Tongue (tissue), 3 donors: ENCODE measurements at places on chromosomes 5 and 9. TPM values are rescaled to one million over a fixed set of nuclear protein-coding genes. Genes with fewer than 3 reads are reported as not detected.
A peak's percentile ranks its signal among the peaks of the same experiment; 100 is the strongest.

- no peak for DNase-seq
Observed at GRCh38 chr9:69195668-69196067, 21.6 kb downstream of the TJP2 start.

GRCh38 chr5:588406-588995, 23.6 kb upstream of the CEP72 start:
- no peak for DNase-seq

GRCh38 chr5:135341016-135341666, 57.9 kb downstream of the MACROH2A1 start:
- no peak for DNase-seq

- DNase-seq: peak; percentile 28
Observed at GRCh38 chr5:6632324-6632887, 438 bp downstream of the NSUN2 start.

- DNase-seq: peak; percentile 70
Observed at GRCh38 chr5:54480296-54480695, 24.8 kb downstream of the HSPB3 start.

- DNase-seq: no peak
Observed at GRCh38 chr5:6707852-6708251, 5.4 kb upstream of the TENT4A start.

- DNase-seq: no peak
Observed at GRCh38 chr5:116420540-116420939, 154.1 kb downstream of the SEMA6A start.

- no peak for DNase-seq
Observed at GRCh38 chr9:81680006-81680405, 9.3 kb downstream of the TLE1 start.

The SPINK5 gene
- 31.5 TPM for total RNA-seq

- DNase-seq: no peak
Observed at GRCh38 chr5:54171645-54172384, 138.6 kb downstream of the ARL15 start.

DNA sequence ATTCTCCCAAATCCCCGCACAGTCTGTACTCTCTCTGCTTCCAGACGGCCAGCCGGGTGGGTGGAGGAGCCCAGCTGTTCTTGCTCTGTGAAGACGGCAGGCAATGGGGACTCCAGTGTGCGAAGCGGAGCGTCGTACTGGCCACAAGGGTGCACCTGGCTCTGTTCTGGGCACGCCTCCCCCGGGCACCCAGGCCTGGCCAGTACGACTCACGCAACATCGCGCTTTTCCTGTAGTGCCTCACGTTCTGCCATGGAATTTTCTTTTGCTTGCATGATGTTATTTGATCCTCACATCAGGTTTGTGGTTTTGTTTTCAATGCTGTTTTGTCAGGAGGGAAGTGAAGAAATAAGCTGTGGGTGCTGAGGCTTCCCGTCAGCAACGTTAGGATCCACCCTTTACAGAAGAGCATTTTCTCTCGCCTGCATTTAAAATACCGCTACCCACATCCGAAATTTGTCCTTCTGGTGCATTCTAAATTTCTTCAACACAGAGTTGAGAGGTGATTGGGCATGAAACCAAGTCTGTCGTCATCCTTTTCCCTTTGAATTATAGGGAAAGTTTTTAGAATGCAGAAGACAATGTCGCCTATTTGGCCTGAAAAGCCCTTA, 311.7 kb downstream of the TRIM36 start:
- DNase-seq: peak; percentile 70

DNA sequence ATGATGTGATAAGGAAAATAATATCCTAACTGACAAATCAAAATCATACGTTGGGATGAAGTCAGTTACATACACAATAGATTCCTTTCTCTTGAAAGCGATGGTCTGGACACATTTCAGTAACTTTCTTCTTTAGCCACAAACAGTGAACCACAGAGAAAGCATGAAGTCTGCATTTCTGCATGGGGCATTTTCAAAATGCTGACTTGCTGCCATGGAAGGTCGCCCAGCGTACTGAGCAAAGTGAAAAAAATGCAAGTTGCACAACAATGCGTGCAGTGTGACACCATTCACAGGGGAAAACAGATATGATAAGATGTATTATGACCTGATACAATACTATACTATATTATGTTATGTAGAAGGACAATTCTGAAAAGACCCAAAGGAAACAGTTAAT, 146.3 kb downstream of the SNX18 start:
- peak; percentile 35 for DNase-seq

The UGT3A2 gene
- 0.21 TPM for total RNA-seq

GRCh38 chr9:106713206-106713605, 149.8 kb upstream of the ZNF462 start:
- no peak for DNase-seq

GRCh38 chr9:86516564-86516963, 162.4 kb upstream of the TUT7 start:
- DNase-seq: no peak

DNA sequence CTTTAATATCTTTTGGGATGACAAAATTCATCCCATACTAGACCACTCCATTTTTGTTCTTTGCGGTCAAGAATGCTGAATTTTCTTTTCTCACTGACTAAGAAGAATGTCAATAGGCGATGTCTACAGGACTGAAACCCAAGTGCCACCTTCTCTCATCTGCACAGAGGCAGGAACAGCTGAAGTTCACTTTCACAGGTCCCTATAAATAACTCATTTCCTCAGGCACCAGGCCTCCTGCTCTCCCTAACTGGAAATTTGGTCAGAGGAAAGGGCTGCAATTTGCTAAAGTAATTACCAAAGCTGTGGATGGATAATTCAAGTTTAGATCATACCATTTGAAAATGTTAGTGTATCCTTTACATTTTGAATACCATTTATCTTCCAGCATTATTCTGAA, 142.9 kb downstream of the DIRAS2 start:
- DNase-seq: peak; percentile 21

The SPATA31C1 gene
- total RNA-seq: 0.21 TPM

GRCh38 chr5:117587111-117587510, 1012.5 kb upstream of the SEMA6A start:
- no peak for DNase-seq

The IL17B gene
- total RNA-seq: 56.1 TPM

The HTR4 gene
- total RNA-seq: not detected

The NUTM2F gene
- not detected for total RNA-seq

DNA sequence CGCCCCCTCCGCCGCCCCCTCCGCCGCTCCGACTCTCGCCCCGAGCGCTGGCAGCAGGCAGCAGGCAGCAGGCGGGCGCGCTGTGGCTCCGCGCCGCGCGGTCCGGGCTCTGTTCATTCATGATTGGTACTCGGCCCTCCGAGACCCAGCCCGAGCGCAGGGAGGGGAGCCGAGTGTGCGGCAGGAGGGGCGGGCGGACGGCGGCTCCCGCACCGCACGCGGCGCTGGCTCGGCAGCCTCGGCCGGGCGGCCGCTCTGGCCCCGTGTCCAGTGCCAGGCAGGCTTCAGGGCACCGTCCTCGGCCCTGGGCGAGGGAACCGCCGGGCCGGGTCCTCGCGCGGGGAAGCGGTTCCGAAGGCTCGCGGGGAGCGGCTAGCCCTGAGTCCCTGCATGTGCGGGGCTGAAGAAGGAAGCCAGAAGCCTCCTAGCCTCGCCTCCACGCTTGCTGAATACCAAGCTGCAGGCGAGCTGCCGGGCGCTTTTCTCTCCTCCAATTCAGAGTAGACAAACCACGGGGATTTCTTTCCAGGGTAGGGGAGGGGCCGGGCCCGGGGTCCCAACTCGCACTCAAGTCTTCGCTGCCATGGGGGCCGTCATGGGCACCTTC, at the start of gene KCNIP1:
Gene KCNIP1, plus strand, starts transcription at position 31 of the 607 bp plus-strand sequence.
- peak; percentile 58 for DNase-seq

The CARTPT gene
- total RNA-seq: not detected

- no peak for DNase-seq
Observed at GRCh38 chr9:785997-786396, 55.5 kb upstream of the DMRT1 start.

The S1PR3 gene
- 37.6 TPM for total RNA-seq

DNA sequence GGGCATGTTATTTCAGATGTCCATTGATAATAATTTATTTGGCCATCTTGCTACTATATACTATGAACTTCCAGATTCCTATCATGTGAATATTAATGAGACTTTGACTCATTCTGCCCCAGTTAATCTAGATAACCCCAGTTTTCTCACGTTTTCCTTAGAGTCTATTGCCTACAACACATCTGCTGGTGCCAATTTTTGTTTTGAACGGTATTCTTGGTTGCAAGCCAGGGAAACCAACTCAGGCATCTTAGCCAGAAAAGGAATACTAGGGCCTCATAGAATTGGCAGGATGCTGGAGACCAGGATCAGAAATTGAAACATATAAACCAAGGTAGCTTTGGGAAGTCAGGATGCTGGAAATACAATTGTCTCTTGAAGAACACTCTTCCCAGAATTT, 28.0 kb upstream of the NPR3 start:
- DNase-seq: no peak
